ENCODE measurements at places on chromosomes 7 and 10.

DNA sequence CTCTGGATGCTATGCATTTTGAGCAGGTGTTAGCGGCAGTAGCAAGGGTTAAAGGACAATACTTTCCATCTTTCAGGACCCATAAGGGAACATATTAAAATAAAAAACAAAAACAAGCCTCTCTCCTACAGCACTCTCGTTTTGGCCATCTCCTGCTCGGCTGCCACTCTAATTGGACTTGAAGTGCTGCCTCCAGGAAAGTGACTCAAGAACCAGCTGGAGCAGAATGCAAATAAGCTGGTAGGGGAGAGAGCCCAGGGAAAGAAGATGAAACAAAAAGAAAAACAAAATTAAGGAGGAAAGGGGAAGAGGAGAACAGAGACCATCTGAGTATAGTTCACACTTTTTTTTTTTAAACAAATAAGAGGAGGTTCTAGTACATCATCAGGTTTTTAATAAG lies 65.6 kb downstream of the HBP1 start:
- no peak for DNase-seq

DNA sequence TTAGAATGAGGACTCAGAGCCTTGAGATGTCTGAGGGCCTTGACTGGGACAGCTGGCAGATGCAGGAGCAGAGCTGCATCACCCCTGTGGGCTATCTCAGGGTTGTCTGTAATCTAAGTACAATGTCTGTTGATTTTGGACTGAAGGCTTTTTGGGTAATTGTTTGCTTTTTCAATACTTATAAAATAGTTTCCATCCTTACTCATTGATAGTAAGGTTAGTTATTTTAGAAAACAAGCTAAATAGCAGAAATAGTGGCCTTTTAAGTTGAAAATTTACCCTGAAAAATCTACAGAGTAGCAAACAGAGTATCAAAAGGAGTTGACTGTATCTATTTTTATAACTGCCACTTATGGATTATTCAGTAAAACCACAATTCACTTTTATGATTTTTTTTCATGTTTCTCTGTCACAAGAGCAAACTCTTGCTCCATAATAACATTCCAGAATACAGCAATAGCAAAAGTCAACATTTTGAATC lies 179.7 kb downstream of the CFTR start:
- peak; percentile 67 for DNase-seq

DNA sequence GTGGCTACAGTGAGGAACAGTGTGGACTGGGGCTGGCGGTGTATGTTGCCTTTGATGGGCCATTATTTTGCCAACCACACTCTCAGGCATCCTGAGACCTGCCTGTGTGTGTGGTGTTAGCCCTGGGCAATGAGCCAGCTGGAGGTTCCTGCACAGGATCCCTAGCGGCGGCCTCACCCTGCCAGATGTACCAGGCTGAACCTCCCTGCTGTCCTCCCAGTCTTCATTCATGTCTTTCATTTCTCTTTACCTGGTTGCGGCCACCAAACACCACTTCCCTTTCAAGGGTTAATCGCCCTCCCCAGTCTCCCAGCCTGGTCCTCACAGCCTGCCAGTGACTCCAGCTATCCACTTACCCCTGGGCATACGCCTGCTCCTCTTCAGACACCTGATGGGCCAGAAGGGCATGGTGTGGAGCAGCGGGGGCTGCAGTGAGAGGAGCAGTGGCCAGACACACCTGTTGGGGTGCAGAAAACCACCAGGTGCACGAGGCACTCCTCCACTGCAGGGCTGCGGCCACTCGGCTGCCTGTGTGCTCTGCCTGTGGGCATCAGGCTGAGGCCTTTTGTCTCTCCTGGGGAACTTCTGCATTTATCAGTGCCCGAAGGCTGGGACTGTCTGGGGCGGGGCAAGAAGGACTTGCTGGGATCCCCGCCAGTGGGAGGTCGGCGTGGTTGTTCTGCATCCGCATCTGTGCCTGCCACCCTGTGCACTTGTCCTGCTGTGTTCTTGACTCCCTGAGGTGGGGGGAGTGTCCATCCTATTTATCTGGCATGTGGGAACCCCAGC lies 111.6 kb downstream of the ARHGAP22 start:
- no peak for DNase-seq

DNA sequence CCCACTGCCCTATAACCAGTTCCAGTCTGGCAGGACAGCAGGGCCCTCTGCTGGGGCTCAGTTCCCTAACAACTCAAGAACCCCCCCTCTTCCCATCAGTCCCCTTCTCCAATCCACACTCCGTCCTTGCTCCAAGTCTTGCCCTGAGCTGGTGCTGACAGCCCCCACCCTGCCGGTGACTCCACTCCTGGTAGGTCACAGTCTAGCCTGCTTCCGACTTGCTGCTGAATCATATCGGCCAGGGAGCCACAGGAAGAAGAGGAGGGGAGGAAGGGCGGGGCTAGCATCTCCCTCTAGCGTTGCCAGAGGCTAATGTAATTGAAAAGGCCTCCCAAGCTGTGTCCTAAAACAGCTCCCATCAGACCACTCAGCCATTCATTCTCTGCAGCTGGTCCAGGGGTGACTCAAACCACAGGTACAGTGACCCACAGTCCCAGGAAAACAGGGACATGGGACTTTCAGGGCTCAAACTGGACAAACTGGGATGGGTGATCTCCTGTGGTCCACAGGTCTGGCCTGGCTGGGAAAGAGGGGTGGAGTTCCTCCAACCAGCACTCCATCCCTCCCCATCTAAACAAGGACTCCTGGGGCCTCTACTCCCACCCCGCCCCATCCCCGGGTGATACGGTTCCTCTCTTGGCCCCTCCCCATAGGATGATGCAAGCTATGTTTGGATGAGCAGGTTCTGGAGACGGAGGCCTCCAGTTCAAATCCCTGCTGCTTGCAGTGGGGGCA lies 158.8 kb downstream of the SH3PXD2A start:
- peak; percentile 92 for DNase-seq

- DNase-seq: no peak
Observed at GRCh38 chr10:124561206-124561605, 99.6 kb downstream of the LHPP start.

GRCh38 chr10:107341281-107341680 lies 176.8 kb upstream of the SORCS1 start:
- no peak for DNase-seq

DNA sequence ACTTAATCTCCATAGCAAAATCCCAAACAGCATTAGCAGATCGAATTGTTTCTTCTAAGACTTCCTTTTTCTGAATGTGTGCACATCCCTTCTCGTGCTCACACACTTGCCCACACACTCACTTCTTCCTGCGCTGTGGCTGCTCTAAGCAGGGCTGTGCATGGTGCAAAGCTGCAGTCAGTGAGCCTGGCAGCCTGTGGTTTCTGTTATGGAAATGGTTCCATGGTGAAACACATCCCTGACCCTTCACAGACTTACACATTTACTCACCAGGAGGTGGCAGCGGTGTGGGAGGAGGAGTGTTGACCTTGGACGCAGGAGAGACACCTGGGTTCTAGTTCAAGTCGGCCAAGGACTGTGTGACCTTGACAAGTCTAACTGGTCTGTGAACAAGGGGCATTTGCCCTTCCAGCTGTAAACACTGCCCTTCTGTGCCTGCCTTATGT lies 24.9 kb downstream of the MTURN start:
- peak; percentile 45 for DNase-seq

- peak; percentile 13 for DNase-seq
Observed at GRCh38 chr7:14717816-14718215, 184.7 kb downstream of the DGKB start.

GRCh38 chr10:120067427-120067826 lies 174.9 kb downstream of the SEC23IP start:
- DNase-seq: no peak

DNA sequence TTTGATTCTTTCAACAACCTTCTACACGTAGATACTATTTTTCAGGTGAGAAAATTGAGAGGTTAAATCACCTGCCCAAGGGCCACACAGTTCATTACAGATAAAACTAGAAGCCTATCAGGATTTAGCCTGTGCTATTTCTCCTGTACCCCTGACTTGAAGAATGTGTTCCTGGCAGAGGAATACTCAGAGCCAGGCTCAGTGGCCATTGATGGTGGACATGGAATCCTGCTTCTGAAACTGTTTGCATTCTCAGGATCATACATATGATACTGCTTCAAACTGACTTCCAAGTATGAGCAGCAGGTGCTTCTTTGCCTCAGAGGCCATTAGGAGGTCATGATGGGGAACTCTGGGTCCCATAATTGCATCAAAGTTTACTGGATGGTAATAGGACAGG lies 348.6 kb downstream of the ADRA2A start:
- DNase-seq: no peak

DNA sequence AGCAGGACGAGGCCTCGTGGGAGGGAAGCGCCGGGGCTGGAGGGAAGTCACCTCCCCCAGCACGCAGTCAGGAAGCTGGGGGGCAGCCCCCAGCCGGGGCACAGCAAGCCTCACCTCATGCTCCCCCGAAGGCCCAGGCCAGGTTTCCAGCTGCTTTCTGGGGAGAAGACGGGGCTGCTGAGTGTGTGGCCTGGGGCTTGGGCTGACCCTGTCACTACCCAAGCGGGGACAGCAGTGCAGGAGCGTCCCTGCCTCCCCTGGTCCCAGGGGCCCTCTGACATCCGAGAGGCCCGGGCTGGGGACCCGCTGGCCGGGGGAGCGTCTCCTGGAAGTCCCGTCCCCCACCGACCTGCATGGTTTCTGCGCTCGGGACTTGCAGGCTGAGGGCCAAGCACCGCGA lies 19.7 kb upstream of the NKX6-2 start:
- DNase-seq: no peak

- DNase-seq: peak; percentile 73
Observed at GRCh38 chr7:136874393-136875032, 6.1 kb downstream of the CHRM2 start.

DNA sequence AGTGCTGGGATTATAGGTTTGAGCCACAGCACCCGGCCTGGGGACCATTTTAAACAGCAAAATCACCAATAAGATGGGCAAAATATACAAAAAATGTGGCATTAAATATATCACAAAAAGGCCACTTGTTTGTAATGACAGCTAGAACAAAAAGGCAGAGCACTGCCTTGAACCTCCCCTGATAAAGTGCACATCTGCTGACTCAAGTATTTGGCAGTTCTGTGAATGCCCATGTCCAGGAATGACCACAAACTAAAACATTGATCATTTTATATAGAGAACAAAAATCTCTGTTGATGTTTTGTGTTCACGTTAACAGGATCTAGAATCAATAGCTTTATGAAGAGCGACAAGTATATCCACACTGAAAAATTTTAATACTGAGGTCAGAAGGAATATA lies 21.5 kb downstream of the HERC4 start:
- DNase-seq: peak; percentile 31

DNA sequence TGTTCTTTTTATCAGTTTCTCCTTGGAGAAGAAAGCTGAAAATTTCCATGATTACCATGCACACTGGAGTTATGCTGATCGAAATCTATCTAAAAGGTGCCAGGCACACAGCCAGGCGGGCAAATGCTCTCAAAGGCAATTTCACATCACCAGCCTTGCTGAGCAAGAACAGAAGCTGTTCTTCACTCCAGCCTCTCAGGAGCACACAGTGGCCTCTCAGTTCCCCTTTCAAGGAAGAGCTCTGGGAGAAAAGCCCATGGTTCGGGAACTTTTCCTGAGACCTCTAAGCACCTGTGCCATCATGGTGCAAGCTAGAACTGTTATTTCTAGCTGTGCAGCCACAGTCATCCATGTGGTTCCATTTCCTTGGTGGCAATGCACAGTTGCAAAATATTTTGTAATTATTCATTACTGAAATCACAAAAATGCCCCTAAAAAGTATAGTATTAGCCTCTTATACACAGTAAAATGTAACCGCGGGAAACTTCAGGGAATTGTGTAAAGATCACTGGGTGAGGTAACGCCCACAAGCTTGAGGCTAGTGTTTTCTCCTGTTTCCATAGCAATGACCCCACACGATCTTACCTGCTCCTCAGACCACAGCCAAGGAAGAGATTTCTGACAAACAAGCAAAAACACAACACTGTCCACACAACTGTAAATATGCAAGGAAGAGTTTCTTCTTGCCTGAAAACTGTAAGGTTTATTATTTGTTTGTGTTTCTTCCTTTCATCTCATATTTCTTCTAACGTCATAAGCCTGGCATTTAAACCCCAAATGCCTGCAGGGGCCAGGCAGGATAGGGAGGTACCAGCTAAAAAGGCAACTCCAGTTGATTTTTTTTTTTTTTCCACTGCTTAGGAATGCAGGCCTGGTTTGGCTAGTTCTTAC lies 121.2 kb downstream of the FAM107B start:
- DNase-seq: peak; percentile 74

- DNase-seq: no peak
Observed at GRCh38 chr7:47454974-47455871, 126.7 kb downstream of the TNS3 start.

DNA sequence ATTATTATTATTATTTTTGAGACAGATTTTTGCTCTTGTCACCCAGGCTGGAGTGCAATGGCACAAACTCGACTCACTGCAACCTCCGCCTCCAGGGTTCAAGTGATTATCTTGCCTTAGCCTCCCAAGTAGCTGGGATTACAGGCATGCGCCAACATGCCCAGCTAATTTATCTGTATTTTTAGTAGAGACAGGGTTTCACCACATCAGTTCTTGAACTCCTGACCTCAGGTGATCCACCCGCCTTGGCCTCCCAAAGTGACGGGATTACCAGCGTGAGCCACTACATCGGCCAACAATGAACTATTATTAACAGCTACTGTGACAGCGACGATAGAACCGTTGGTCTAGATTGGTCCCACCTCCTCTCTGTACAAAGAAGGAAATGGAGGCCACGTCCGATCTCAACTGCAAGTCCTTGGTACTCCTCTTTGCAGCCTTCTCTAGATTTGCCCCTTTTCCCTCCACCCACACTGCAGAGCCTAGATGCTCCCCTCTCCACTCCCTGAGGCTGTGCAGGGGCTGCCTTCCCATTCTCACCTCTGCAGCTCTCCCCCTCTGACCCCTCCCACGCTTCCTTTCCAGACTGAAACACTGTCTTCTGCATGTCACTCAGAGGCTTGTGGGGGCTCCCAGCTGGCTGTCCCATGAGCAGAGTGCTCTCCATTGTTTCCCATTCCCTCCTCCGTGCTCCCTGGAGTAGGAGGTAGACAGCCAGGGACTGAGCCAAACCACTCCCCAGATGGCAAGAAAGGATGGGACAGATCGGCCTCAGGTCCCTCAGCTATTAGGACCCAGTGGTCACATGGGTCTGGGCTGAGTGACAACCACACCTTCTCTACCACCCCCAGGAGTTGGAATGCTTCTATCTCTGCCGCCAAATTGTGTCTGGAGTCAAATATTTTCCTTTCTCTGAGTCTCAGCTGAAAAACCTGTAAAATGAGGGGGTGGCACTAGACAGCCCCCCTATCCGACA lies 2.3 kb downstream of the LOXL4 start:
- DNase-seq: no peak

GRCh38 chr7:123460616-123461015 lies 73.8 kb downstream of the IQUB start:
- peak; percentile 16 for DNase-seq

- no peak for DNase-seq
Observed at GRCh38 chr7:127794136-127794535, 142.1 kb downstream of the SND1 start.

DNA sequence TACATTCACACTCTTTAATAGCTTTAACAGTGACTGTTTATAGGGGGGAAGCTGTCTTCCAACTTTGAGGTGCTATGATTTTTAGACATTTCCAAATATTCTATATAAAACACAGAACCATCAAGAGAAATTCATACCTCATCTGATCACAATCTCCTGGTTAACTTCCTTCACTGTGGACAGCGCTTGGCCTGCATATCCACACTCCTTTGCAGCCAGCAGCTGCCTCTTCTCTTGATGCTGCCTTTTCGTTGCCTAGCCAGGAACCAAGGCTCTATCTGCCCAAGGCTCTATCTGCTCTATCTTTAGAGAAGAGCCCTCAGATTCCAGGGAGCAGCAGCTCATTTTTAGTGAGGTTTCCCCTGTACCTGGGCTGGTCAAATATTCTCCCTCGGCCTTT lies 252.0 kb downstream of the PTEN start:
- no peak for DNase-seq

All from IMR-90 (cell line).